ENCODE measurements at places on chromosomes 7 and 10. TPM values are rescaled to one million over a fixed set of nuclear protein-coding genes. Genes with fewer than 3 reads are reported as not detected.
A peak's percentile ranks its signal among the peaks of the same experiment; 100 is the strongest.

The CFAP46 gene
- 8.3 TPM for total RNA-seq

The PSD gene
- total RNA-seq, result 2.2 TPM

DNA sequence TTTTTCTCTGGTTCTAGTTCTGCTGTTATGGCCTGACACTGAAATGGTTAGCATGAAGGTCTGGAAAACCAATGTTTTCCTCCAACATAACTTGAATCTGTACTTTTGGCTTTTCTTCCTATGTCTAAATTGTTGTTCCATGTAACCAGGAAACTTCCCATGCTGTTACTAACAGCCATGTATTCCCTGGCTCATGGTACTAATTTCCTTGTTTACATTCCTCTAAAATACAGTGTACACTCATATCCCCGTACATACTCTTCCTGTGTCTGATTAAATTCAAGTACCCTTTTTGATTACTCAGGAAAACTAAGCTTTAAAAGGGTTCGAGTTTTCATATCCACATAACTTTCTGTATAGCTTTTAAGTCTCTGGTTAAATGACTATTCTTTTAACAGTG, 12.3 kb upstream of the ACSM6 start:
- H3K27ac ChIP-seq, result no peak overlapping the region
- H3K4me1 ChIP-seq, result no peaks in the 10 kb centered on the region
- no peaks in the 10 kb centered on the region for H3K27me3 ChIP-seq
- DNase-seq, result no peak
- no peaks in the 10 kb centered on the region for H3K36me3 ChIP-seq
- no peak overlapping the region for H3K4me3 ChIP-seq

DNA sequence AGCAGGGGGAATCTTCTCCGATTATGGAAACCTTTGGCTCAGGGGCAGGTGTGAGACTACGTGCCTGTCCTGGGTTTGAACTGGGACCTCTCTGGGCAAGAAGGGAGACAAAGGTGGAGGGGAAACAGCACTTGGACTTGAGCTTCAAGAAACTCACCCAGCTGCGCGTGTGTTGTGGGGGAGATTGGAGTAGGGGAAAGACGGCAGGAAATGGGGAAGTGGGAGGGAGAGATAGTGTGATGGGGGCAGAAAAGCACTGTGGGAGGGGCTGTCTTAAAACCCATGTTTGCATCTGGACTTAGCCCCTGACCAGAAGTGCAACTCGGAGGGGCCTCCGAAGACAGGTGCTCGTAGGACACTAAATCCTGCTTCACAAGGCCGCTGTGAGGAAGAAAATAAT, 107.0 kb downstream of the HIP1 start:
- no peaks in the 10 kb centered on the region for H3K4me1 ChIP-seq
- no peaks in the 10 kb centered on the region for H3K27me3 ChIP-seq
- no peaks in the 10 kb centered on the region for H3K36me3 ChIP-seq
- no peak overlapping the region for H3K4me3 ChIP-seq
- no peak for DNase-seq

DNA sequence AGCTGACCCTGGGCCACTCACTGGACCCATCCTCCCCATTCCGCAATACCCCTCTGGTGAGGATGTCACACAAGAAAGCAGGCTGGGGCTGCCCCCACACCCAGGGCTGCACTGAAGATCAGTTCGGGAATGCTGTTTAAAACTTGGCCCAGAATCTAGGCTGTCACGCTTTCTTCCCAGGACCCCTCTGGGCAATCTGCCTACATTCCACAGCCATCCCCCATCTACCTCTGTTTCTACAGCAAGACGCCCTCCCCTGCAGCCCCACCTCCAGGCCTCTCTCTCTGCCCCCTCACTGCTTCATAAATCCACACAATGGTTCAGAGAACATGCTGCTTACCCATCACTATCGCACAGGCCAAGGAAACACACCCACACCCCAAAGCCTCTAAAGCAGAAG, 36.1 kb downstream of the XPNPEP1 start:
- no peak overlapping the region for H3K4me3 ChIP-seq
- H3K36me3 ChIP-seq, result peaks cover 15% of the 10 kb centered on the region
- DNase-seq, result peak; percentile 81
- H3K4me1 ChIP-seq, result peaks cover 11% of the 10 kb centered on the region
- H3K27me3 ChIP-seq, result no peaks in the 10 kb centered on the region
